ENCODE measurements at places on chromosomes 6 and 20.

DNA sequence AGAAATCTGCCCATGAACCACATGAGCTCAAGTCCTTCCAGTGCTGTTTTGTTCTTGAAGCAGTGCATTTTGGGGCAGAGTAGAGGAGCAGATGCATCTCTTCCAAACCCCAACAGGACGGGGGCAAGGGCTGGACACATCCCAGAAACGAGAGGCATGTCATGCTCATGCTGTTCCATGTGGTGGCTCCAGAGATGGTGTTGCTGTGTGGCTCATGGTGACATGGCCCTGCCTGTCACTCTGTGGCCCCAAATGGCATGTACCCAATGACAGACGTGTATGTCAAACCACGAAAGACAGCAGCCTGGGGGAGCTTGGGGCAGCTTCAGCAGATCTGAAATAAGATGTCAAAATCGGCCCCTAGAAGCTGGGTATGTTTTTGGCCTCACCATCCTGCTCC, 46.3 kb downstream of the NRN1 start:
- DNase-seq: no peak

DNA sequence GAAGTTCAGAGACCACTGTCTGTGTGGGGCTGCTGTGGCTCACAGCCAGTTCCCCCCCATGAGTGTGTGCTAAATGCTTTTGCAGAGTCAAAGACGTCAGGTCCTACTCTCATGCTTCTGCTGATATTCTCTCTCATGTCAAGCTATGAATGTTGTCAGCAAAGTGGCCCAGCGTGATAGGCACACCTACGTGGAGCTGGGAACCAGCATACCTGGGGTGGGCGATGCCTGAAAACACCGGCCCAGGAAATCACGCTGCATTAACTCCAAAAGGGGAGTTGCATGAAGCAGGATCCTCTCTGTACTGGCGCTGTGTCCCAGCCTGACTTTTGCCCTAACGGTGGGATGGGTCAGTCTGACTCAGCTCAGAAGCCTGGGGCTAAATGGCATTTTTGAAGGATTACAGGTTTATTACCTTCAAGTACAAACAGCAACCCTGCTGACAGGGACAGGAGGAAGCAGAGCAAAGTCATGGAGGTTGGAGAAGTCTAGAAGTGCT, 9.0 kb upstream of the MRPS10 start:
- DNase-seq: no peak

- no peak for DNase-seq
These were observed 30.5 kb downstream of the SLC22A23 start for GRCh38 chr6:3426091-3426926.

GRCh38 chr6:112384511-112384910, 37.4 kb downstream of the RFPL4B start:
- DNase-seq: no peak

- DNase-seq: no peak
These were observed 632.2 kb downstream of the COL12A1 start for GRCh38 chr6:74573613-74574012.

- DNase-seq: peak; percentile 62
These were observed 20.4 kb upstream of the CD109 start for GRCh38 chr6:73675466-73676098.

DNA sequence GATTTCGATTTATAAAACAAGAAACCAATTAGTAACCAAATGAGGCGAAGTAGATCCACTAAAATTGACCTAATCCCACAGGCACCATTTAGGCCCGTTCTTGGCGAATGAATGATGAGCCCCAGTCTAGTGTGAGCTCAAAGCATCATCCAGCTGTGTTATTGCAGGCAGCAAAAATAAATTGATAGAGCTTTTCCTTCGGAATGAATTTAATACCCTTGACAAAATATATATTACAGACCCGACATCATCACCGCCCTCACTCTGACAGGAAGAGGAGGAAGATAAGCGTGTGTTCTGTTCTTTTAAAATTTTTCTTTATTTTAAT, 7.8 kb downstream of the SIM1 start:
- no peak for DNase-seq

GRCh38 chr6:49736017-49736508, 8.1 kb downstream of the CRISP3 start:
- DNase-seq: no peak

DNA sequence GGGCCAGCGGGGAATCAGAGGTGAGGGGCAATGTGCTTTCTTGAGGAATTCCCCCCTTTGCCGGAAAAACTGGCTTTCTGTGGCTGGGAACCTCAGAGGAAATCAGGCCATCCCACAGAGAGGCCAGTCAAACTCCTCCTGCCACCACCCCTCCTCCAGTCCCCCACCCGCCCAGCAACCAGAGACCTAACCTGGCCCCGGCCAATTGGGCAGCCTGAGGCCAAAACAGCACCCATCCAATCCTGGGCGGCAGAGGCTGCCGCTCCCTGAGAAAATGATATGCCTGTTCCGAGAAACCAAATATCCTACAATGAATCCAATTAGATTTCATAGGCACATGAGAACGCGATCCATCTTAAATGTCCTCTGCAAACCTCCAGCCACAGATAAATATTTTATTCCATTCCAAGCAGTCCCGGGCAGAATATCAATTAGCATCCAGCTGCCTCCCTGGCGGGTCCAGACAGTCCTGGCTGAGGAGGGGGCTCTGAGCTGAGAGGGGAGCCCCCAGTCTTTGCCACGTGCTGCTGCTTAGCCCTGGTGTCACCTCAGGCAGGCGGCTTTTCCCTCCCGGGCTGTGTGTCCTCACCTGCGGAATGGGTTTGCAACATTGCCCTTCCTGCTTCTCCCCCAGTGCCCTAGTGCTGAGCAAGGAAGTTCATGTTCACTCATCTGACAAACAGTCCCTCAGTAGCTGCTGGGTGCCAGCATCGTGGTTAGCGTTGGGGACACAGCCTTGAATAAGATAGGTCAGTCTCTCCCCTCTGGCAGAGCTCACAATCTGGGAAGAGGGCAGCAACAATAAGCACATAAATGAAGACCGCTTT, 95.0 kb downstream of the DLGAP4 start:
- no peak for DNase-seq

- no peak for DNase-seq
These were observed 540 bp downstream of the SGK2 start for GRCh38 chr20:43559147-43559987.

GRCh38 chr6:72424476-72424875, 197.4 kb upstream of the KCNQ5 start:
- DNase-seq: no peak

- DNase-seq: no peak
These were observed 44.1 kb downstream of the BLTP3A start for GRCh38 chr6:34836008-34836407.

DNA sequence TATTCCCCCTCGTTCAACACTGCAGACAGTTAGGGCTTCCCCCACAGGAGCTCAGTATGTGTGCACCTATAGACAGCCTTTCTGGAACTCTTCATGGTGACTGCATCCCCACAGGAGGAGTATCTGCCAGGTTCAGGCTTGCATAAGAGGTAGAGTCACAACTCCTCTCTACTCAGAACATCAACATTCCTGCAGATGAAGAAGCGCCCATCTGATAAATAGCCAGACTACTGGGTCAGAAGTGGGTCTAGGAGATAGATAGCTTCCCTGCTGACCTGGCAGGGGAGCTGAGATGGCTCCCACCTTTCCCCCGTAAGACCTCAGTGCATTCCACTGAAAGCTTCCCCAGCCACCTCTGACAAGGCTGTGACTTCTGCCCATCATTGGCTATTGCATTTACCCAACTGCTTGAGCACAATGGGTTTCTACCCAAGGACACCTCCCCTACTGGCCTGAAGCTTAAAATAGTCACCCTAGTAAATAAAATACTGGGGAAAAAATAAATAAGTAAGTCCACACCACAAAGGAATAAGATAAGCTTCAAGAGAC, 125.1 kb downstream of the CDK19 start:
- no peak for DNase-seq

DNA sequence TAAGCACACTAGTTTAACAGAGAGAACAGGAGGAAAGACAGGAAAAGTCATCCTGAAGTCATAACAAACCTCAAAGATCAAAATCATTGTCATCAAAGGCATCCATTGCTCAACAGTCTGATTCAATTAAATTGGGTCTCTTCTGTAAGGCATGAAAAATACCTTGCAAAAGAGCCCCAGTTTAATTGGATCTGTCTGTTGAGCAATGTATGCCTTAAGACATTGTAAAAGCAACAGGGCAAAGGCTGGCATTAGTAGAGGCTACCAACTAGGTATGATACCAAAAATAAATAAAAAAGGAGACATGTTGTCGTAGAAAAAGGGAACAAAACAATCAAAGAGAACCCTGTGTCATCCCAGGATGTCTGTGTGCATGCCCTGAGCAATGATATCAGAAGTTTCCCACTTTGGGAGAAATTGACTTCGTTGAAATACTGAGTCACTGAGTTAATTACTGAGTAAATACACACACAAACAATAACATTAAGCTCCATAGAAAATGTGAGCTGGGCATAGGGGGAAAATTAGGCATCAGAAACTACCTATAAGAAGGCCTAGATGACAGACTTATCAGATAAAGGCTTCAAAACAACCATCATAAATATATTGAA, 1013.8 kb upstream of the CITED2 start:
- DNase-seq: no peak

DNA sequence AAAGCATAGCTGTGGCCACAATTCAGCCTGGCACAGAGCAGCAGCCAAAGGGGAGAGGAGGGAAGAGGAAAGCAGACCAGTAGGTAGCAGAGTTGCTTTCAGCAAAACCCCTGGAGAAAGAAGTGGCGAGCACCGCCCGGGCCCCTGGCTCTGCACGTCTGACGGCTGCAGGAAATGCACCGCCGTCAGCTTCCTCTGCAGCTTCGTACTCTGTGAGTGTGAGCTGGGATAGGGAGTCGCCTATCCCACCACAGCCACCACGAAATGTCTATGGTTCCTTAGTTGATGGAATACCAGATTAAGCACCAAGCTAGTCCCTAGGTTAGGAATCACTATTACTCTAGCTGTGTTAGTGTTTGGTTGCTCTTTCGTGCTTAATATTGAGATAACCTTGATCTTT, 79.9 kb upstream of the NAA20 start:
- DNase-seq: peak; percentile 3

DNA sequence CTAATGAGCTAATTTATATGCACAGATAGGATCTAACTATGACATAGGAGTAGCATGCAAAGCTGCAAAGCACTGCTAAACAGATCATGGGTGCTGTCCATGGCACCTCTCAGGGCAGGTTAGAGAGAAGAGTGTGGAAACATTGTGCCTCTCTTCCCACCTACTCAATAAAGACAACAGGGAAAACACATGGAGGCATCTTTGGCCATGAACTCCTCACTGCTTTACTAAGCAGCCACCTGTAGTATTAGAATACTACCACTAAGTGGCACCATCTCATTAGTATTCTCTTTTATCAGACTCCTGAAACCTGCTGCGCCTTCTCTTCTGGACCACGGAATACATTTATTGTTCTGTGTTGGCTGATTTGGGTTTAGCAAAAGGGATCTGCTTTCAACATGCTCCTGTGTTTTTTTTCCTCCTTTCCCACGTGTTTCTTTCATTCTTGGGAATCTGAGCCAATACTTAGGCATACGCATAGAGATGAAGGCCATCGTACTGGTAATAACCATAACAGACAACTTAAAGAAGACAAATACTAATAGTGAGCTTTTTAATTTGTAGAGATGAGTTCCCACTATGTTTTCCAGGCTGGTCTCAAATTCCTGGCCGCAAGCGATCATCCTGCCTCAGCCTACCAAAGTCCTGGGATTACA, 9.4 kb upstream of the HDDC2 start:
- no peak for DNase-seq

DNA sequence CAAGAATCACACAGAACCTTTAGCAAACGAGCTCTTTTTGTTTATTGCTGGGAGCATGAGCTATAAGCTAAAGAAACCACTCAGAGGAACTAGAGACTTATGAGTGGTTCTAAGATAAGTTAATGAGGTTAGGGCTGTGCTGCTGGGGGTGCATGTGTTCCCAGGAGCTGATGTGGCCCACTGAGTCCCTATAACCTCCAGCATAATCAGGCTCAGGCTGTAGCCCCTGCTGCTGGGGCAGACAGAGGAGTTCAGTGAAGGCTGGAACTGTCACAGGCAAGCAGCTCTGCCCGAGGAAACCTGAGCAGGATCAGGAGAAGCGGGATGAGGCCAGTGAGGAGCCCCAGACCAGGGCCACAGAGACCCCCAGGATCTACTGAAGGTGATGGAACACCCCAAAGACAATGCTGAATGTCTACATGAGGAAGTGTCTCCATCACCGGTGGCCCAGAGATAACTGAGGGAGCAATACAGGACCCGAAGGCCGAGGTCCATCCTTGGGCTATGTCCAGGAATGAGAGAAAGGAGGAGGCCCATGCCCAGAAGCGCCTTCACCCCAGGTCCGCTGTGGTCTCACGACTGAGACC, 17.3 kb downstream of the TUBB2B start:
- no peak for DNase-seq

DNA sequence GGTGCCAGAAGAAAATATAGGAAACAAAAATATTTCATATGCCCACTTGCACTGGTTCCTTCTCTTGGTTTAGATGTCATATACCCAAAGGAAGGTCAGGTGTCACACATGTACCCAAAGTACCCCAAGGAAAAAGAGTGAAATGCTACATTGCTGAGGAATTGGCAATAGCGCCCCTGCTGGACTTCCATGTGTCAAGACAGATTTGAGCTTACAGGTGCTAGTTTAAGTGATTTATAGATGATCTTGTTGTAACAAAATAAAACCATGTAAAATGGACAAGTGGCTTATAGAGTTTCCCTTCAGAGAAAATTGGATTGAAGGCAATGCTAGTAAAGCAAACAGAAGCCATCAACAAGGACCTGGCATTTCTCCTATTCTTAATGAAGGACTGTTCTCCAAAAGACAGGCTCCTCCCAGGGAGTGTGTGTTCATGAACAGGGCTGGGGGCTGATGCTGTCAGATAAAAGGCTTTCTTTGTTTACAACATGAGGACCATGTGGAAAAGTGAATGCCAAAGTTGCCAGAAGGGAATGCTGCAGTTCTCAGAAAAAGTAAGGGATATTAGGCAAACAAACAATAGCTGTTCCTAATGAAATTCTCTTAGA, 64.3 kb upstream of the PAK5 start:
- no peak for DNase-seq

DNA sequence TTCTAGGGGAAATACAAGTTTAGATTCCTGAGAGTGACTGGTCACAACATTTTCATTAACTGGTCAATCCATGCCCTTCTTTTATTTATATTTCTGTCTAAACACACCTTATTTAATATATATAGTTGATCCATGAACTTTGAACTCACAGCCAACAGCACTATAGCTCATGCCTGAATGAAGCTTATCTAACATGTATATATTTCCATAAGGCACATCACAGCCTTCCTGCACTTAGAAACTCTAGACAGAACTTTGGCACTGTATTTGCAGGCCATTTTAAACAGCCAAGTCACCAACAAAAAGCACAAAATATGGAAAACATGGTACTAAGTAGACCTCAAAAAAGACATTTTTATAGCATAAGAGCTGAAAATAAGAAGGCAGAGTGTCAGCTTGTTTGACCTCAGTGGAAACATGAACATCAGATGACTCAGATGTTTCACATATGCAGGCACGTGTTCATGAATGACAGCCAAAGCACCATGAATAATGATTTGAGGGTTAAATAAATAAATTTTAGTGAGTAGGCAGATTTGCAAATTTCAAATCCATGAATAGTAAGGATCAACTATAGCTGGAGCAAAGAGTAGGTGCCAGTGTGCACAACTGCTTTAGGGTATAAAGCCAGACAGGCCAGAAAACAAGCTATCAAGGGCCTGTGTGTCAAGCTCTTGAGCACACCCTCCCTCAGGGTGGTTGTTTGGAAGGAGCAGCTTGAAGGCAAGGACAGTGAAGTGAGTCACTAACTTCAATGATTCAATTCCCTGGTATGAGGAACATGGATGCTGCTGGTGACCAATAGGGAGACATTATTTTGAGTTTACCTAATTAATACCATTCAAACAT, 88.9 kb upstream of the NT5E start:
- no peak for DNase-seq

GRCh38 chr6:132161283-132161682, 210.1 kb upstream of the CCN2 start:
- DNase-seq: no peak

Data from T-helper 9 cell (primary cell).